GM19239 (cell line): ENCODE measurements at places on chromosomes 11 and 22.

DNA sequence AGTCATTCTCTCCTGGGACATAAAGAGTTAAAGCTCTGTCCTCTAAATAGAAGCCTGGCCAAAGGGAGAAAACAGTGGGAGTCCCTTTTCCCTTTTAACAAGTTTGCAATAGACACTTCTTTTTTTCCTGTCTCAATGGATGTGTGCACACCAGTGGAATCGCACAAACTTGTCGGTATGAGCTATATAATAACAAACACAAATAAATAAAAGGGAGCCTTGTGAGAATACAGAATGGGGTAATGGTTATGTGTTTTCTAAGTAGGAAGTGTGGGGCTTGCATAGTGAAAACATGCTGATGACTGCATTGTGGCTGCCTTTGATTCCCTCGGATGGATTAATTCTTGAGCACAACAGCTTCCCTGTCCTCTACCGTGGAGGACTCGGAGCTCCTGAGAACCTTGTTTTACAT, 131.9 kb downstream of the WNT7B start:
- DNase-seq: no peak

- DNase-seq: no peak
Measured at GRCh38 chr11:108662700-108663099, 2.2 kb upstream of the DDX10 start.

GRCh38 chr22:25232301-25232700, 12.9 kb downstream of the CRYBB2 start:
- no peak for DNase-seq

DNA sequence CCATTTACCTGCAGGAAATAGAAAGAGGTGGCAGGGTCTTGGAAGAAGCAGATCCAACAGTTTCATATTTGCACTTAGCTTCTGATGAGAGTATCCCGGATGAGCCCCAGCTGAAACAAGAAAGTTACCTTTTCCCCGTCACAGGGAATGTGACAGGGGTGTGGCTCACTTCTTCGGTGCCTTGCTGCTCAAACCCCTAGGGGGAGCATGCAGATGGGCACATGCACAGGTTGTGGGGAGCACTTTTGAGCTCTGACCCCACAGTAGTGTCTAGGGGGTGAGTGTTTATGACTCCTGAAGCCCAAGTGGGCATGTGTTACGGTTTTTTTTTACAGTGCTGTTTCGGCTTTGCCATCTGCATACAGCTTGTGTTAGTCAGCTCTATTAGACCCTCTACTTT, 1221.0 kb downstream of the JRKL start:
- no peak for DNase-seq

GRCh38 chr11:118715837-118716260, 36.4 kb upstream of the TREH start:
- no peak for DNase-seq

DNA sequence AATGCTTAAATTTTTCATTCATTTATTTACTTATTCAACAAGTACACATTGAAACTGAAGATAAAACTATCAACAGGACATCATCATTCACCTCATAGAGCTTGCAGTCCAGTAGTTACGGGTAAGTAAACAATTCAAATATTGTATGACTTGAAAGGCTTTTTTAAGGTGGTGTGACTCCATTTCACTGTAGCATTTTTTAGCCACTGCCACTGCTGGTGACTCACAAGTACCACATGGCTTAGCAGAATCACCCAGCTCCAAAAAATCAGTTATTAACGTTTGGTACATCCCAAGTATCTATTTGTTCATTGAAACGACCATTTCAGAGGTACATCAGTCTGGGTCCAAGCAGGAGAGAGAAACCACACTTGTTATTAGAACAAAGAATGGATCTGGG, 427.9 kb upstream of the DDI1 start:
- DNase-seq: no peak

- DNase-seq: no peak
Measured at GRCh38 chr11:41522391-41522790, 62.9 kb upstream of the LRRC4C start.

GRCh38 chr11:37999171-37999570, 1401.1 kb upstream of the RAG2 start:
- DNase-seq: no peak
